ENCODE measurements at places on chromosomes 1 and 21.

GRCh38 chr21:34885125-34885524 is 164.0 kb downstream of the RUNX1 start:
- no peak for DNase-seq

DNA sequence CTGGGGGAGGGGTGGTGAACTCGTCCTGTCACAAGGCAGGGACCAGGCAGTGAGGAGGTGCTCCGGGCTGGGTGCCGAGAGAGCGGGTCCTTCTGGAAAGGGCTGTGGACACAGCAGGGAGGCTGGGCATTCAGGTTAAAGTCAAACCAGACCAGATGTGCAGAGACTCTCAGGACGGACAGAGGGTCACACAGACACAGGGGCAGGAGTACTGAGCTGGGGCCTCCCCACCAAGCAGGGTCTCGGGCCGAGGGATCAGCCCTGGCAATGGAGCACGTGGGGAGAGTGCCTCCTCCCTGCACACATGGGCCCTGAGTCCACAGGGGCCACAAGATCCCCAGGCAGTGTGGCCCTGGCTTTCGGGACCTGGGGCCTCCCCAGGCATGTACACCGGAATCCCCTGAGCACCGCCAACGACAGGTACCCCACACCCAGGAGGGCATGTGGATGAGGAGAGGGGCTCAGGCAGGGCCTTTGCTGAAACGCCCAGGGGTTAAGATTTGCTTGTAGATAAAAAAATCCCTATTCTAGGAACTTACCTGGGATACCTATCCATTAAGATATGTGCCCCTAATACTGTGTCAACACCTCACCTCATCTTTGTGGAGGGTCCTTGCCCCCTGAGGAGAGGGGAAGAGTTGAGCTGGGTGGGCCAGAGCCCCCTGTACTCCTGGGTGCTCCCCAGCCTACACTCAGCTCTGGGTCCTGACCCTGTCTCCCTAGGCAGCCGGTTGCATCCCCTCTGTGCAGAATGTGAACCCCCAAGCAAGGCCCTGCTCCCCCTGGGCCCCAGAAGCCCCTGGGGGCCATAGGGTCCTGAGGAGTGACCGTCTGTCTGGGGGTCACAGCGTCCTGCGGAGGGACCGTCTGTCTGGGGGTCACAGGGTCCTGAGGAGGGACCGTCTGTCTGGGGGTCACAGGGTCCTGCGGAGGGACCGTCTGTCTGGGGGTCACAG is 46.9 kb upstream of the ADARB1 start:
- no peak for DNase-seq

- DNase-seq, result no peak
These were observed 54.9 kb downstream of the TMEM53 start for GRCh38 chr1:44619261-44619900.

DNA sequence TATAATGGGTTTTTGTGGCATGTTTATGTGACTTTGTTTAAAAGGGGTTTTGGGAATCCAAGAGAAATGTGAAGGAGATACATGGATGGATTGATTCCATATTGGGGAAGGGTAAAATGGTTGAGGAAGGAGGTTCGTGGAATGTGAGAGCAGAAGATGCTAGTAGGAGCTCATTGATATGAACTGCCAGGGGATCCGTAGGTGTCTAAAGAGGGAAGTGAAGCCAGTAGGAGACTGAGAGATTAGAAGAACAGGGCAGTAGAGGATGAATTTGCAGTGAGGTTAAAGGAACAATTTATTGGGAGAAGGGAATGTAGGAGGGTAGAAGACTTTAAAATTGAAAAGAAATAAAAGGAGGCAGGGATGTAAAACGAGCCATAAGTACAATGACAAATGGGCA is 252.6 kb downstream of the GPR52 start:
- no peak for DNase-seq

DNA sequence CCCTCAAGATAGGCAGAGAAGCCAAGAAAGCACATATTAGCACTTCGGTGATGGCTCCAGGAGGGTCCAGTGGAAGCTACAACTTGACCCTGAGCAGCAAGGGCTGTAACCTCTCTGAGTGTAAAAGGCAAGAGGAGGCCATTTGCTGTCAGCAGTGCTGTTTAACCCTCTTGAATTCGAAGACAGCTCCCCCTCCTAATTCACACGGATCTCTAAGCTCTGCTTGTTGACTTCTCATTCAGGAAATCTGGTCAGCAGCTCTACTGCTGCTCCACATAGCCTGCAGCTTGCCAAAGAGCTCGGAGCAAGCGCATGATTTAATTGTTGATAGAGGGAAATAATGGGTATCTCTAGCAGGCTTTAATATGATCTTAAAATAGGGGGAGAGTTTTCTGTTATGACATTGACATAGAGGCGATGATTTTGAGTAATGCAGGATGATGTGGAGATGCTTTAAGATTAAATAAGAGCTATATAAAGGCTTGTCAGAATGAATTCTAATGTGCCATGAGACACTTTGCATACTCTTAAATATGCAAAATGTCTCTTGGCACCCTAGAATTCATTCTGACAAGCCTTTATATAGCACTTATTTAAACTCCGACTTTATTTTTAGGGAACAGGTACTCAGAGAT is 79.4 kb upstream of the USH2A start:
- no peak for DNase-seq

DNA sequence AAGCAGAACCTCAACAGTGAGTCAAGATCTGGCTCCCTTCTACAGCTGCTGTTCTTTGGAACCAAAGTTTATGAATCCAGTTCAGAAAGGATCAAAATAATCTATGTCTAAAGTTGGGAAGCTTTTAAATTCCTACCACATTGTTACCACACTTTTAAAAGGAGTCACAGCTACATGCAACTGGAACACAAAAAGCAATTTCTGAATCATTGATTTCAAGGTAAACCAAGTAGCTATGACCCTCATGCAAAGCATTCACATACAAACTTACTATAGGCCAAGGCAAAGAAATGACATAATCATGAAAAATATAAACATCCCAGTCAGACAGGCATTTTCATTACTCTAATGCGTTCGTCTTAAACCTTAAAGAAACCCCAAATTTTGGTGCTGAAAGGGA is 3.5 kb downstream of the SIPA1L2 start:
- DNase-seq, result no peak

DNA sequence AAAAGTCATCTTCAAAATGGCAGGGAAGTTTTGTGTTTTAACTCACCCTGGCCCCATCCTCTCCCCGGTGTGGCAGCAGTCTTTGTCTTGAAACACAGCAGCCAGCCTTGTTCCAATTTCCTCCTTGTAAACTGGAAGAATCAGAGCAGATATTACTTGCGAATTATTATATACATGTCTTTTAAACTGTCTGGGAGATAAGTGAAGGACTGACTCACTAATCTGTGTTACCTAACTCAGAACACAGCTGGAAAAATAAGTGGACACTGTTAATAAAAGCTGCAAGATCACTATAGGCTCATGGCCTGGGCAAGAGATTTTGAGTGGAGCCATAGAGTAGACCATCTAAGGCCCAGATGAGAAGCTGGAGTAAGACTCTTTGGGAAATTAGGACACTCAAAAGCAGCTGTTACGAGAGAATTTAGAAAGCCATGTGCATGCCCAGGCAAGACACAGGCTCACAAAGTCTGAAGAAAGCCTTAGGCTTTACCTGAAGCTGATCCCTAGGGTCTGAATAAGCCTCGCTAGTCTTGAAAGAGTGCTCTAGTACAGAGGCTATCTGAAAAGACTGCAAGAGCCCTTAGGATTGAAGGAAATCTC is 233.0 kb upstream of the RAB4A start:
- no peak for DNase-seq

DNA sequence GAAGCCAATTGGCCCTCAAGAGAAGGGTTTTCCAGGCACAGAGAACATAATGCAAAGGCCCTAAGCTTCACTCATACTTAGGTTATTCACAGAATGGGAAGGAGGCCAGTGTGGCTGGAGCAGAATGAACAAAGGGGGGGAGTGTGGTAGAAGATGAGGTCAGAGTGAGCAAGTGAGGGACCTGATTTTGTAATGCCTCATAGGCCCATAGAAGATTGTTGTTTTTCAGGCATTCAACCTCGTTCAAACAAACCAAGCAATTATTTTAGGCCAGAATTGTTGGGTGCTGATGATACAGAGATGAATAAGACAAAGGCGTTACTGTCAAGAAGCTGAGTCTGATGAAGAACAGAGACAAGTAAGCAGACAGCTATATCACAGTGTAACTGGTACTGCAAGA is 54.5 kb upstream of the RAP1A start:
- DNase-seq, result peak; percentile 82

DNA sequence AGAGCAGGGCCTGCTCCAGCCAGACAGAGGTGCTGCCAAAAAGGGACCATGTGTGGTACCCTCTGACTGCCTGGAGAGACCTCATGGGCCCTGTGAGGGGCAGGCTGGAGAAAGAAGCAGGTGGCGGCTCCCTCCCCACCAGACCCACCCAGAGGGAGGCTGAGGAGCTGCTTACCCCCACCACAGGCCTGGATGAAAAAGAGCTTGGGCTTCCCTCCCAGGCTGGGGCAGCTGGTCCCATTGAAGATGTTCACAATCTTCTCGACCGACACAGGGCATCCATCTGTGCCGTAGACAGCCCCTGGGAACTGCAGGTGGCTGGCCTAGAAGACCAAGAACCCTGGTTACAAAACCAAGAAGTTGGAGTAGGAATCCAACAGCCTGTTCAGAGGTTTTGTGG is 19.6 kb downstream of the CASP9 start:
- DNase-seq, result no peak

- no peak for DNase-seq
These were observed 56.6 kb downstream of the ADSS2 start for GRCh38 chr1:244394826-244395765.

DNA sequence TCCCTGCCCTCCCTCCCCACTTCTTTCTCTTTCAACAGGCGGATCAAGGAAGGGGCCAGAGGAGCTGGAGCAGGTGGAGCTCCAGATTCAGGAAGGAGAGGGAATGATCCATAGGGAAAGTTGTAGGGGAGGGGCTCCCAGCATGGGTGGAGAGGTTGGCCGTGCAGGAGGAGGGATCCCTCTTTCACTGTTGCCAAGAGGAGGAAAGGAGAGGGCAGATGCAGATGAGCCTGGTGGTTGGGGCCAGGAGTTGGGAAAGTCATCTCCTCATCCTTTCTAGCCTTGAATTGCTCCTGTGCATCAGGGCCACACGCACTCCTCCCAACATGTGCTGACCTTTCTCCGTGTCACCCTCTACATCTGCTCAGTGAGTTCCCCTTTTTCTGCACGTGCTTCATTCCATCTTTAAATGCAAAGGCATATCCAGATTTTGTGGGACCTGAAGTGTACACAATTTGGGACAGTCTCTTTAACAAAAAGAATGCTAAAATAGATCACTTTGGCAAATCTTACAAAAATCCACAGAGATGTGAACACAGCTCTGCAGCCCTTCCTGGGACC is 32.4 kb downstream of the ZBTB18 start:
- no peak for DNase-seq

GRCh38 chr1:247288341-247288740 is 32.5 kb downstream of the VN1R5 start:
- DNase-seq, result no peak

DNA sequence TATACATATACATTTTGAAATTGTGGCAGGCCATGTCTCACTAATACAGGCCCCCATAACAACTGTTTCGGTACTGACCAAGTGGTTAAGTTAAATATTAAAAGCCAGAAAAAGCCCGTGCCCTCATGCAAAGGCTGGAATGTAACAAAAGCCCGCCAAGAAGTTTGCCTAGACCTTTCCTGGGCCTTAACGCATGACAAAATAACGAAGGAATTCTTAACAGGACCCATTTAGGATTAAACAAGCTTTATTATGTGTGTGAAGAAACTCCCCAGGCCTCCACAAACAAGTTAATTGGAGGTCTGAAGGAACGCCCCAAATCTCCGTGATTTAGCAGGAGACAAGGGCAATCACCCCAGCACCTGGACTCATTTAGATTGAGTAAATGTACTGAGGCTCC is 42.4 kb downstream of the TNFSF4 start:
- DNase-seq, result no peak
